ENCODE measurements at places on chromosomes 3 and 15.

DNA sequence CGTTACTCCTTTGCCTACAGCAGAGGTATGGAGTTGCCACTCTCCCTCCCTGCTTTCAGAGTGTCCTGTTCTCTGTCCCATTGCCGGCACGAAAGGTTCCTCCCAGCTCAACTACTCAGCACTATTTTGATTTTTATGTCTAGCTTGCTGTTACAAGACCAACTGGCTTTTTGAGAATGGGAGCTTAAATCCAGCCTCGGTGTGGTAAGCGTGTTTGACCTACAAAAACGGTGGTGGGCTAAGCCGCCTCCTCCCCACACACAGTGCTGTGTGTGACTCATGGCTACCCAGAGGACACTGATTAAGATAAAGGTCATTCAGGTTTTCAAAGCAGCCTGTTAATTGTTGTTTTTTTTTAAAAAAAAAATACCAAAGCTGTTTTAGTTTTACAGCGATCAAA is 64.5 kb downstream of the LRTM1 start:
- peak; percentile 31 for DNase-seq

GRCh38 chr3:133828576-133829309 is 23.1 kb downstream of the SRPRB start:
- no peak for DNase-seq

DNA sequence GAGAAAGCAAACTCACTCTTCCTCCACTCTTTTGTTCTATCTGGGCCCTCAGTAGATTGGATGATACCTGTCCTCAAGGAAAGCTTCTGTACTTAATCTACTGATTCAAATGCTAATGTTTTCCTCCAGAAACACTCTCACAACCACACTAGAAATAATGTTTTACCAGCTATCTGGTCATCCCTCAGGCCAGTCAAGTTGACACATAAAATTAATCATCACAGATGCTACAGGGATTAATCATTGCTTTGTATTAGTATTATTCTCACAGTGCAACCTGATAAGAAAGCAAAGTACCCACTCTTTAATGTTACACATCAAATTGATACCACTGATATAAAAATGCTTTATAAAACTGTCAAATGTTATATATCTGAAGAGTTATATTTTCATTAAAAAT is 52.9 kb upstream of the ARL6 start:
- no peak for DNase-seq

- DNase-seq: peak; percentile 89
Observed at GRCh38 chr15:90249203-90249863, at the start of gene TTLL13. TSS of gene TTLL13 (plus strand) at chr15:90249556. CDS start at chr15:90250631, 1,075 bp downstream.

GRCh38 chr15:57551715-57552677 is 39.7 kb upstream of the MYZAP start:
- peak; percentile 94 for DNase-seq

DNA sequence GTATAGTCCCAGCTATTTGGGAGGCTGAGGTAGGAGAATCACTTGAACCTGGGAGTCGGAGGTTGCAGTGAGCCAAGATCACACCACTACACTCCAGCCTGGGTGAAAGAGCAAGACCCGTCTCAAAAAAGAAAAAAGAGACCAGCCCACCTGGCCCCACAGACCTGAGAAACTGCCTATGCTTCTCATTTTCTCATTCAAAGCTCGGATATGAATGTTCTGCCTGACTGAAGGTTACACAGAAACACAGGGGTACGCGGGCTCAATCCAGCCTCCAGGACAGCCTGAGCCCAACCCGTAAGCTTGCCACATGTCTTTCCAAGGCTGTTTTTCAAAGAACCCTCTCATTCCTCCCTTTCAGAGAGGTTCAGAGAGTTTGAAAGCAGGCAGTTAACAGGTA is 9.7 kb upstream of the LRRC15 start:
- no peak for DNase-seq

GRCh38 chr3:44612678-44613077 is 12.2 kb upstream of the ZNF197 start:
- DNase-seq: no peak

DNA sequence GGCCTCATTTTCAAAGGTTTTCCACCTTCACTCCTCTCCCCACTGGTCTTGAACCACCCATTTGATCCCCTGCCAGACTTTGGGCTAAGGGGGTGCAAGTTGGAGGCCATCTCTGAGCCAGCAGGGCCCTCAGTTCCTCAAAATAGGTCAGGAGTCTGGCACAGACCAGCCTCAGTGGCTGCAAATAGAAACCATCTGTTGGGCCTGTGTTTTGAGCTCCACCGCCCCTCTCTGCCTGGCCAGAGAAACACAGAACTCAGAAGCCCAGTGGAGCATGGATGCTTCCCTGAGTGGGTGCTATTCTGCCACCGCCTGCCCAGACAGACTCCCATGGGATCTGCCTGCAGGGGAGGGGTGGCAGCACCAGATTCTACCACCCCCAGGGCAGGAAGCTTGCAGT is 56.3 kb downstream of the CORO2B start:
- no peak for DNase-seq

- peak; percentile 38 for DNase-seq
Observed at GRCh38 chr3:150107429-150108175, 136.9 kb upstream of the PFN2 start.

DNA sequence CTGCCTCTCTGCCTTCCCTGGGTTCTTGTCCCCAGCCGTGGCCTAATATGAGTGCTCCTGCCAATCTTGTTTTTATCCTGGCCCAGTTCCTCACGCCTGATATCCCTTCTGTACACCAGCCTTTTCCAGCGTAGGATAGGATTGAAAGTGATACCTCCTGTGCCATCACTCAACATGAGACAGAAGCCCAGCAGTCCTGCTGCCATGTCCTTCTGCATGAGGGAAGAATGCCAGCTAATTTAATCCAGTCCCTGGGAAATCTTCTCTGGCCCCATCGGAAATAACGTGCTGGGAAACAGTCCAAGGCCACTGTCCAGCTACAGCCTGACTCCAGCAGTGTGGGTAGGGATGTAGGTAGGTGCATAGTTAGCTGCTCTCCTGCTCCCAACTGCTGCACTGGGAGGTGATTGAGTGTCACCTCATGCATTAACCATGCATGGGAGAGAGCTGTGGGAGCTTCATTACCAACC is 92.0 kb upstream of the TPM1 start:
- no peak for DNase-seq

GRCh38 chr3:115018694-115019093 is 128.4 kb downstream of the ZBTB20 start:
- DNase-seq: no peak

DNA sequence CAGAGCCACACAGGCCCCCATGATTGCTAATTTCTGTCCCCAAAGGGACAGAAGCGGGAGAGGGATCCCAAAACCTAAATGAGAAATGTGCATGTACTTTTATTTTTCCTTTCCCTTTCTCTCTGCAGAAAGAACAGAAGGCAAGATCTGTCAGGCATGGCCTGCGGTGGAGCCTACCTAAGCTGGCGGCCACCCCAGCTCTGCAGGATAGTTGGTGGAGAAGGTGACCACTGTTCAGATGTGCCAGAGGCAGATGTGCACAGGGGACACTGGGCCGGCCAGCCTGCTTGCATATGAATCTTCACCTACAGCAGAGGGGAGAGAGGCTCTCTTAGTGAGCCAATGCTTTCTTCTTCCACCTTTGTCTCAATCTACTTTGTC is 2.1 kb upstream of the AMOTL2 start:
- no peak for DNase-seq

DNA sequence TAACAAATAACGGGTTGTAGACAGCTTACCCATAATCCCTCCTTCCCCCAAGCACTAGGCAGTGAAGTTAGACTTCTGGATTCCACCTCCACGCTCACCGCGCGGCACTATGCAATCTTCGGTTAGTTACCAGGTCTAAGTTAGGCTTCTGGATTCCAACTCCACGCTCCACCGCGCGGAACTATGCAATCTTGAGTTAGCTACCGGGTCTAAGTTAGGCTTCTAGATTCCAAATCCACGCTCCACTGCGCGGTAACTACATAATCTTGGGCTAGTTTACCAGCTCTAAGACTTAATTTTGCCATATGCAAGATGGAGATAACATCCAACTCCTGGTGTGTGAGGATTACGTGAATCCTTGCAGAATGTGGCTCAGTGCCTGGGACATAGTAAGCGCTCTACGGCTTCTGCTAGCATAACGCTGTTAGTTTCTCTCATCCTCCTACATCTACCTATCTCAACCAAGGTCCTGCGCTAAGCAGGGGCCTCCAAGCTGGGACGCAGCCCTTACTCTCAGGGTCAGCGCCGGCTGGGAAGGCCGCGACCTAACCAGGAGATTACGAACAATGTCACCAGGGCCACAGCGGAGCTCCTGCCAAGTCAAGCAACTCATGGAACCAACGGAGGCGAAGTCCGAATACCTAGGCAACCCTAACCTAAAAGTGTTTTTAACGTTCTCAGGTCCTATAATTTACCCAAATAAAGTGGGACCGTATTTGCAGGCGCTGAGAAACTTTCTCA is 497 bp upstream of the RPLP1 start:
- DNase-seq: no peak

- DNase-seq: no peak
Observed at GRCh38 chr3:129585949-129586657, 20.4 kb downstream of the PLXND1 start.

- DNase-seq: no peak
Observed at GRCh38 chr3:182738583-182739411, 54.5 kb upstream of the ATP11B start.

- DNase-seq: no peak
Observed at GRCh38 chr3:123053107-123053506, 13.7 kb upstream of the PDIA5 start.

DNA sequence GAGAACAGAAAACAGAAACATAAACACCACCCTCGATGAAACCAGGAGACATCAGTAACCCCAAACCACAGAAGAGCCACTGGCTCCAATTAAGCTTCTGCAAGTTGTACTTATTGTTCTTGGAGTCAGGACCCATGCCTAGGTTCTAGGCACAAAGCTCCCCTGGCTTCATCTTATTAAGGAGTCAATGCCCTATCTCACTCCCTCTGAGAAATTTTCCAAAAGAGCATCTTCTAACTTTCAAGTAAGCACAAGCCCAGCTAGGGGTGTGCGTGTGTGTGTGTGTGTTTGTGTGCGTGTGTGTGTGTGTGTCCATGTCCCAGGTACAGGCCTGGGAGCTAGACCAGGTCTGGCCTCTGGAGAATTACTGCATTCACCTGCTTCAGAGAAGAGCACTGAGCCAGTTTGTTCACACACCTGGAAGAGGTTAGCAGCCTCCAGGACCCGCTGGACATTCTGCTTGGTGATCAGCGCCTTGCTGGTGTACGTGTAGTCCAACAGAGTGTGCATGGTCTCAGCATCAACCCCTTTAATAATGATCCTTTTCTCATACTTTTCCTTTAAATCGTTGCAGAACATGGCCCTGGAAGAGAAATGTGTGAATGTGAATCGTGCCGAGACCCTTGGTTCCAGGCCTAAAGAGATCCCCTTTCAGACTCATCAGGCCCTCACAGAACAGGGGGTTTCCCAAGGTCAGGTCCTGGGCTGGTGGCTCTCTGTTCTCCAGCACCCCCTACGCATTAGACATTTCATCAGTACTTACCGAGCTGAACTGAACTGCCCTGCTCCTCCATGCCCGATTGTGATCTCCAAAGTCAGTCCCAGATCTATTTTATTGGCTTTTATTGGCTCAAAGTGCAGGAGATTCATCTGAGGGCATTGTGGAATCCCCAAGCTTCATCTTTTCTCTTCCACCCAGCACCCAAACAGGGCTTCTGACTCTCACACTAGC is 27.8 kb downstream of the KLHL6 start:
- no peak for DNase-seq

DNA sequence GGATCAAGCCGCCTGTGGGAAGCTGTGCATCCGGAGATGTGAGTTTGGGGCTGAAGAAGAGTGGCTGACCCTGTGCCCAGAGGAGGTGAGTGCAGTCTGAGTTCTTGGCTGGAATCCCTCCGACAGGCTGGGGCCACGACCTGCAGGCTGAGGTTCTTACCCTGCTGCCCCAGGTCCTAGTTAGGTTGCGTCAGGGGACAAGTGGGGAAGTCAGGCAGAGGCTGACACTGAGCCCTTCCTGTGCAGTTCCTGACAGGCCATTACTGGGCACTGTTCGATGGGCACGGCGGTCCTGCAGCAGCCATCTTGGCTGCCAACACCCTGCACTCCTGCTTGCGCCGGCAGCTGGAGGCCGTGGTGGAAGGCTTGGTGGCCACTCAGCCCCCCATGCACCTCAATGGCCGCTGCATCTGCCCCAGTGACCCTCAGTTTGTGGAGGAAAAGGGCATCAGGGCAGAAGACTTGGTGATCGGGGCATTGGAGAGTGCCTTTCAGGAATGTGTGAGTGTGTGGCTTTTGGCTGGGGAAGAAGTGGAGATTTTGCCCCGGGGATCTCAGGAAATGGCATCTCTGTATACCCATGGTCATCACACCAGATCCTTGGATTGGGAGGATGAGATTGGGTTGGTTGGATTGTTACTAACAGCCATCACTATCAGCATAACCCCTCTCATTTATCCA is 1.3 kb downstream of the PPM1M start:
- DNase-seq: no peak

DNA sequence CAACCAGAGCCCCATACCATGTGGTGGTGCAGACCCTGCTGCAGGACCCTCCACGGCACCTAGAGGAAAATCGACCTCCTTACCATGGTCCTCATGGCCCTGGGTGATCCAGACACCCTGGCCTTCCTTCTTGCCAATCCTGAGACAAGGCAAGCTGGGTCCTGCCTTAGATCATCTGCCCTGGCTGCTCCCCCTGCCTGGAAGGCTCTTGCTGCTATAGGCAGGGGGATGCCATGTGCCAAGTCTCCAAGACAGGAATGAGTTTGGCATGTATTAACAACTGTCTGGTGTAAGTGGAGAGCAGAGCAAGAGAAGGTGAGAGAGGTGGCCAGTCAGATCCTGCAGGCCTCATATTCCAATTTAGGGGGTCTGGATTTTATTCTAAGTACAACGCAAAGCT is 7.5 kb downstream of the HEG1 start:
- DNase-seq: no peak

DNA sequence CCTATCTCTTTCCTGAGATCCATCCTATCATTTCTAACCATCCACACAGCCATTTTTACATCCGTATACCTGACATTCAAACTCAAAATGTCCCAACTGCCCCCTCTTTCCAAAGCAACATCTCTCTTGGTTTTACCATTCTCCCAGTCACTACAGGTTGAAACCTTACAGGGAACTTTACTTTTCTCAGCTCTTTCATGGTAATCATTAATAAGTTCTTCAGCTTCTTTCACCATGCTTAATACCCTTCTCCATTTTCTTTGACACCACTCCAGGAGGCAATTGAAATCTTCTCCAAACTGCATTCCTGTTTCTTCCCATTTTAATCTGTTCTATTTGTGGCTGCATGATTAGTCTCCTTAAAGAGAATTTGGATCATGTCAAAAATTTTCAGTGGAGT is 352.5 kb downstream of the GAP43 start:
- no peak for DNase-seq

- no peak for DNase-seq
Observed at GRCh38 chr3:2024713-2025112, 74.0 kb upstream of the CNTN4 start.

- no peak for DNase-seq
Observed at GRCh38 chr3:45908761-45909160, 22.4 kb downstream of the CCR9 start.

- no peak for DNase-seq
Observed at GRCh38 chr15:75662823-75663519, 15.3 kb downstream of the SNX33 start.

GRCh38 chr3:98262046-98262445 is 2.0 kb upstream of the OR5H6 start:
- no peak for DNase-seq

- no peak for DNase-seq
Observed at GRCh38 chr15:54884312-54884711, 312.4 kb downstream of the RSL24D1 start.
